Stimulated activated CD8-positive, alpha-beta memory T cell treated with anti-CD3 and anti-CD28 coated beads, Interleukin-12 subunit alpha, Interleukin-12 subunit beta, amount 100 ng/mL, for 4 hours (primary cell): ENCODE measurements at places on chromosomes 4 and X.

- DNase-seq, result no peak
Measured at GRCh38 chrX:37578045-37578444, 6.6 kb downstream of the LANCL3 start.

DNA sequence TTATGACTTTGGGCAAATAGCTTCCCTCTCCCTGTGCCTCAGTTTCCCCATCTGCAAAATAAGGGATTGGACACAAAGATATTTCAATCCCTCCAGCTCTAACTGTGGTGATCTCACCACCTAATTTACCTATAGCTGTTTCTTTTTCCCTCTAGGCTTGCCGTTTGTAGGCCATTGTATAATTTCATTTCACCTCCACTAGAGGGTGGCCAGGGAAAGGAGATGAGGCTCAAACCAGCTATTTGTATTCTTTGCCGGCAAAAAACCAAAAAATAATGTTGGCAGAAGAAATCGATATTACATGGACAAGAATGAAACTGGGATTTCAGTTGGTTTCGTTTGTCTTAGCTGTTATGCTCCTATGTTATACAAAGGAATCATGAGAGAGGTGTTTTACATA lies 36.1 kb upstream of the DOCK11 start:
- DNase-seq, result no peak

DNA sequence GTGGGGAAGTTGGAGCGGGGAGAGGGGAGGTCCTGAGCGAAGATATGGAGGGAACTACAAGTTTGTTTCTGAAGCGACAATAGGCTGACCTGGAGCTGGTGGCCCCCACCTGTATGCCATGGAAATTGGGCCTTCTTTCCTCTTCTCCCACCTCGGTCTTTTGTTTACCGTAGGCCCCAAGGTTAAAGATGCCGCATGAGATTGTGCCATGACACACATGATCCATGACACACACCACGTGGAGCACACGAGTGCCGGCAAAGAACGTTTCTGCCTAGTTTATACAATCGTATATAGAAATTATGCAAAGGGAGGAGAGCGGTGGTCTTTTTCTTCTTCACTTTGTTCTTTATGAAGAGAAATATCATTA lies 408 bp downstream of the TMEM33 start:
- DNase-seq, result no peak

DNA sequence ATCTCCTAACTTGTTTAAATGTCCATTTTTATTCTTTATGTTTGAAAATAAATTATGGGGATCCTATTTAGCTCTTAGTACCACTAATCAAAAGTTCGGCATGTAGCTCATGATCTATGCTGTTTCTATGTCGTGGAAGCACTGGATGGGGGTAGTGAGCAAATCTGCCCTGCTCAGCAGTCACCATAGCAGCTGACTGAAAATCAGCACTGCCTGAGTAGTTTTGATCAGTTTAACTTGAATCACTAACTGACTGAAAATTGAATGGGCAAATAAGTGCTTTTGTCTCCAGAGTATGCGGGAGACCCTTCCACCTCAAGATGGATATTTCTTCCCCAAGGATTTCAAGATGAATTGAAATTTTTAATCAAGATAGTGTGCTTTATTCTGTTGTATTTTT lies 27.6 kb downstream of the NUDT6 start:
- DNase-seq, result no peak

GRCh38 chrX:118315529-118315928 lies 30.4 kb upstream of the WDR44 start:
- no peak for DNase-seq

DNA sequence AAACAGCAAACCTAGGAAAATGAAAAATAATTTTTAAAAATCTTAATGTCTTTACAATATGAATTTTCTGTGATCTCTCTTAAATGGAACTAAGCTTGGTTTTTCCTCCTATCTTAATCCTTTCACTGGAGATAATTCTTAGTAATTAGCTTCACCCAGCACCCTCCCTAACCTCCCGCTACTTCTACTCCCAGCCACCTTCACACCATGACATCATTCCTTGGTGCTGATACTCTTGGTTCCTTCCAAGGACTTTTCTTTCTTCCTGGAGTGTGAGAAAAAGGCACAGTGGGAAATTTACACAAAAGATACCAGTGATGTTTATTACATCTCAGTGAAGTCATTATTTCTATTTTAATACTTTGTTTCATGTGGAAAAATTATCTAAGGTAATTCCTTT lies 163.6 kb upstream of the PLAC1 start:
- no peak for DNase-seq

DNA sequence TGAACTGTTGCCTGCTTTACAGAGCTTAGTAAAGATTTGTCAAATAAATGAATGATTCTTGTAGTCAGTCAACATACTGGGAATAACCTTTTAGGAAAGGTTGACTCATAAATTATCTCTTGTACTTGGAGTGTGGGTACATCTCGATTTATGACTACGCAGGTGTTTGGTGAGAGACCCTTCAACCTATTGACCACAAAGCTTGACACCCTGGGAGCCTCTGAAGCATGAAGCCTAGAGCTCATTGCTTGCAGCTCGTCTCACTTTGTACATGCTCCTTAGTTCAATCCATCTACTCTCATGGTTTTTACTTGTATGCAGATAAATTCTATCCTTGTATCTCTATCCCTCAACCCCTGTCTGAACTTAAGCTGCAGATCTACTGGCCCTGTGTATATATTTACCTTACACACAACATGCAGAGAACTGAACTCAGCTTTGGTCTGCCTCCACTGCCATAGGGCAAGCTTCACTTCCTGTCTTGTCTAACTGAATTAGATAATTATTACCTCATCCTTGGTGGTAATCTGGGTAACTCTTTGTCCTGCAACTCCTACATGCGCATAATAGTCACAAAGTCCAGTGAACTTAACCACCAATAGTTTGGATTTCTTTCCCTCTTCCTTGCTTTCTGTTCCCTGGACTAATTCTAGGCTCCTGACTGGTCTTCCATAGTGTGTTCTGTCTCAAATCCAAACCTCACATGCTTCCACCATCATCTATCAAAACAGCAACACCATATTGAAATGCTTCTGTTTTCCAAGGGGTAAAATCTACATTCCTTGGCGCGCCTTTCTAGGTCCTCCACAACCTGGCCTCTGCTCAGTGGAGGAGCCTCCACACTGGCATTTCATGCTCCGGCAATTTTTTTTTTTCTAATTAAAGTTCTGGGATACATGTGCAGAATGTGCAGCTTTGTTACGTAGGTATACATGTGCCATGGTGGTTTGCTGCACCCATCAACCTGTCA lies 32.2 kb upstream of the FAT1 start:
- DNase-seq, result no peak

GRCh38 chrX:117995378-117995777 lies 121.2 kb downstream of the KLHL13 start:
- DNase-seq, result no peak

DNA sequence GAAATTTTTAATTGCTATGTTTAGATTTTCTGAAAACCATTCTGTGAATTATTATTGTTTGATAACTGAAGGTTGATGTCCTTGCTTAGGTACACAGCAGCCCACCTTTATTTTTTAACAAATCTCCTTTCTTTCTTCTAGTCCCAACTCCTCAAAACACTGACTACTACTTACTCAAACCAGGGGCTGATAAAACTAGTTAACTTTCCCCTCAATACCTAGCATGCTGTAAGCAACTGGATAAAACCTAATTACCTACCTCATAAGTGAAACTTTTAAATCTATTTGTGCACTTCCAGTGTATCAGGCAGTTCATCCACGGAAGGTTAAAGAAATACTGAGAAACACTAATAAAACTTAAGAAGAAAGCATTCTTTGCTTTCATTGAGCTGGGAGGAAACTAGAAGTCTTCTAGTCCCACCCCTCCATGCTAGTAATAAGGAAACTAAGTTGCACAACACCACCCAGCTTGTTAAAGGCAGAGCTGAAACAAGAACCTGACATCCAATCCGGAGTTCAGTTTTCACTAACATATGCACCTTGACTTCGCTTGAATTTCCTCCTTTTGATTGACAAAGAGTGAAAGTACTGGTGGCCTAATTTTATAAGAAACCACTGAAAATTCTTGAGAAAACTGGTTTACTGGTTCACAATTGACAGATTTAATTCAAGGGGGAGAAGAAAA lies 180.2 kb upstream of the TET2 start:
- no peak for DNase-seq

GRCh38 chr4:146235654-146236177 lies 21.4 kb downstream of the REELD1 start:
- no peak for DNase-seq

- no peak for DNase-seq
Measured at GRCh38 chrX:5638572-5638971, 590.1 kb downstream of the NLGN4X start.

DNA sequence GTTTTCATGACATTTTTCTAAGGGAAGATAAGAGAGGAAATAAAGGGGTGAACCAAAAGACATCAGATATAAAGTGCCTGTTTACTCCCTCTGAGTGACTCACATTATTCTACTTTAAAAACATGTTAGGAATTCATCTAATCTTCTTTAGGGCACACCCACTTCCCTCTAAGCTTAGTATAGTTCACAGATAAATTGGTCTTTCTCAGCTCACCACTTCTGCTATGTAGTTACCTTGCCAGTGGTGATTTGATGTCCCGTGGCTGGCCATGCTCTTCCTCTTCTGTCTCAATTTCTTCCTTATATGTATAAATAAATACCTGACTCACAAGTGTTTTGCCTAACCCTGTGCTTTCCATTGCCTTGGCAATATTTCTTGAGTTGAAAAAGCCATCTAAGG lies 96.8 kb downstream of the PDLIM5 start:
- no peak for DNase-seq
